Memory B cell (primary cell): ENCODE measurements at places on chromosomes 13 and 19.

DNA sequence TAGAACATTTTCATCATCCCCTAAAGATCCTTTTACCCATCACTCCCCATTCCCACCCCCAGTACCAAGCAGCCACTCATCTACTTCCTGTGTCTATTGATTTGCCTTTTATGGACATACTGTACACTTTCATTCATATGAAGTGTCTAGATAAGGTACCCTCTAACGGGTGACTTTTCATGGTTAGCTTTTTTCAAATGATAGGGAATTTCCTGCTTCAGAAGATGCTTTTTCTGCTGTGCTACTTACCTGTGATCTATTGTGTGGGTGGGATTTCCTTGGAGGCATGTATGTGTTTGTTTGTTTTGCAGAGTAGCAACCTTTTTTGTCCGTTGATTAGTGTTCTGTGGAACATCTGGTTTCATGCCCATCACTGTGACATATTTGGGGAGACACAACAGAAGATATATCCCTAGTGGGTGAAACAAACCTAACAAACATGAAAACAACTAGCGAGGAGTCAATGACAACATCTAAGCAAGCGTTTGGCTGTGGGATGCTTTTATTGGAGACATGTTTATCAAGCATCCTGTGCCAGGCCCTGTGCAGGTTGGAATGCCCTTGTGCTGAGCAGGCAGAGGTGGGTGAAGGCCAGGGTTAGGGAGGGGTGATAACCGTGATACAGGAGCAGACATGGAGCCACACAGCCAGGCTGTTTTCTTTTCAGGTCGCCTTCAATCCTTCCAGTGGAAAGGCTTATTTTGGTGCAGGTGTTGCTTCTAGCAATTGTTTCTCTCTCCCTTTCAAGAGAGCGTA is 17.6 kb downstream of the SPINT2 start:
- no peak for DNase-seq

- DNase-seq, result no peak
Measured at GRCh38 chr13:26950546-26950945, 190.0 kb upstream of the GPR12 start.

GRCh38 chr13:45683701-45684100 is 18.4 kb upstream of the CBY2 start:
- DNase-seq, result no peak

DNA sequence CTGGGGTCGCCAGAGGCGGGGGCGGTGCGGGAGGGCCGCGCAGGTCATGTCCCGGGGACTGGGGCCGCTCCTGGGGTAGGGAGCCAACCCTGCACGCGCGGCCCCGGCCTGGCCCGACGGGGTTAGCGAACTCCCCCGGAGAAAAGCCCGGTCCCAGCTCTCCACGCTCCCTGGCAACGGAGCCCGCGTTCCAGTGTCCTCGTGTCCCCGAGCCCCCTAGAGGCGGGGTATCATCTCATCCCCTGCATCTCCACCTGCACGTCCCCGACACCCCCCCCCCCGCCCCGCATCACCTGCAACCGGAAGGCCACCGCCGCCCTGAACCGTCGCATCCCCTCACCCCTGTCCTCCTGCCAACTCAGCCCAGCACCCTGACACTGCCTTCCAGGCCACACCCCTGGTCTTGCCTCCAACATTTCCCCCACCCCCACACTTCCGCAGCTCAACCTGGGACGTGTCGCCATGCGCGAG is 2.7 kb downstream of the WDR88 start:
- no peak for DNase-seq

GRCh38 chr19:16463991-16464575 is 7.7 kb downstream of the EPS15L1 start:
- no peak for DNase-seq

DNA sequence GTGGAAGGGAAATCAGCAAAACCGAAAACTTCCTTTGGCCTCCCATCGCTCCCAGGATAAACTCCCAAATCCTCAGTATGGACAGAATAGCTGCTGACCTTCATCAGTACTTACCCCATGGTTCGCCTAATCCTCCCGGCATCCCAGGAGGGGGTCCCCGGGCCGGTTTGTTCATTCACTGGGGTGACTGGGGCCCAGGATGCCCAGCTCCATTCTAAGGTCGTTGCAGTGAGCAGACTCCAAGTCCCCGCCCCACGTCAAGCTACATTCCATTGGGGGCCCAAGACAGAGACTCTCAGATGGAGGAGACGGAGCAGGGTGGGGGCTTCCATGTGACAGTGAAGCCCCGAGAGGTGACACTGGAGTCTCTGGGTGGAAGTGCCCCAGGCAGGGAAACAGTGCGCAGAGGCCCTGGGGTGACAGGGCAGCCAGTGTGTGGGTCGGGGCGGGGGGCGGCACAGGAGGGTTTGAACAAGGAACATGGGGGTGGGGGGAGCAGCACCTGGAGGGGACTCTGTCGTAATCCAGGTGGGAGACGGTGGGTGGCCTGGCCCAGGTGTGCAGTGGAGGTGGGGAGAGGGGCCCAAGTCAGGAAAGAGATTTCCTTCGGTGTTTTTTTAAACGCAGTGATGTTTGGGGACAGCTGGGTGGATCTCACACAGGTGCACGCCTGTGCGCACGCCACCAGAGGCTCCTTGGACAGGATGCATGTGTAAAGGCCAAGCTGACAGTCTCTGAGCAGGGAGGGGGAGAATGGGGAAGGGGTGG is 5.1 kb downstream of the SSBP4 start:
- no peak for DNase-seq
